GM13977 (cell line): ENCODE measurements at places on chromosomes 6 and 20.

GRCh38 chr20:2816030-2816582 lies at the start of gene TMEM239:
Gene TMEM239, plus strand, starts transcription at chr20:2816364. Its CDS starts 191 bp downstream, at chr20:2816555.
- no peak for DNase-seq

DNA sequence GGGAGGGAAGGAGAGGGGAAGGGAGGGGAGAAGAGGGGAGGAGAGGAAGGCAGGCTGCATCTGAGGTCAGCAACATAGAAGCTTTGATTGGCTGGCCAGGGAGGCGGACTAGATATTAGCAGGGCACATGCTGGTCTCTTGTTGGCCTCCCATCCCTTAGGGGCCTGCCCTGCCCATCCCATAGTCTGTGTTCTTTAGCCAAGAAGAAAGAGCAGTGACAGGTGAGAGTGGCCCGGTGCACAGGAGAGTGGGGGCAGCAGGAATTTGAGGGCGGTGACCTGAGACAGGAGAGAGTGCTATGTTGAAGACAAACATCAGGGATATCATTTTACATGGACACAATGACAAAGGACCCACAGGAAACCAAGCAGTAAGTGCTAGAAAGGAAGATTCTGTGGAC lies 413.5 kb downstream of the SYNE1 start:
- DNase-seq: no peak

GRCh38 chr20:57824909-57825308 lies 115.1 kb upstream of the PMEPA1 start:
- DNase-seq: no peak

DNA sequence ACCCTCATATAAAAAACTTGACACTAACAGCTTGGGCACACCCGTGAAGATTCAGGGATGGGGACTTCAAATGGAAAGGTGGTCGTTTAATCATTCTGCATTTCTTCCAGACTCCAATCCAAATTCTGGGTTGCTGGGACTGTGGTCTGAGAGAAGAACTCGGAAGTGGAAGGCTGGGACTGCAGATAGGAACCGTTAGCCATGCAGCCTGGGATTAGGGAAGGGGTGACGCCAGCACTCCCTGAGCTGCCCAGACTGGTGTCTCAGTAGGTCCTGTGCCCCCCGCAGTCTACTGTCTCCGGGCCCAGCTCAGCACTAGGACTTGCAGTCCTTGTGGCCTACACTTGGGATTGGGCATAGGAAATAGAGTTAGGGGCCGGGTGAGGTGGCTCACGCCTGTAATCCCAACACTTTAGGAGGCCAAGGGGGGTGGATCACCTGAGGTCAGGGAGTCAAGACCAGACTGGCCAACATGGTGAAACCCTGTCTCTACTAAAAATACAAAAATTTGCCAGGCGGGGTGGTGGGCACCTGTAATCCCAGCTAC lies 511 bp upstream of the CLIC1 start:
- DNase-seq: no peak

DNA sequence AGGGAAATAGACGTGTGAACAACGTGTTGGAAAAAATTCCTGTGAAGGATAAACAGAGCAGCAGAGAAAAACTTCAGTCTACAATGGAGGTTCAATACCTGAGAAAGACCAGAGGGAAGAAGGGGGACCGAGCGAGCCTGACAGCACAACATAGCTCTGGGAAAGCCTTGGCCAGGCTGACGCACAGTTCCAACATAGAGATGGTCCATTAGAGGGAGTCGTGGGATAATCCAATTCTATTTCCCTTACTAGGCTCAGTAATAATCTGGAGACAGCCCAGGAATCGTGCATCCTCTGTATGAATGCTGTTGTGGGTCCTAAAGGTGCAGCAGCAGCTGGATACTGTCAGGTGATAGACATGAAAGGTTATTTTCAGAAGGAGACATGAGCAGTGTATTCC lies 370.8 kb upstream of the BTBD3 start:
- DNase-seq: no peak
